ENCODE measurements at places on chromosomes 16 and 17.
A peak's percentile ranks its signal among the peaks of the same experiment; 100 is the strongest.

DNA sequence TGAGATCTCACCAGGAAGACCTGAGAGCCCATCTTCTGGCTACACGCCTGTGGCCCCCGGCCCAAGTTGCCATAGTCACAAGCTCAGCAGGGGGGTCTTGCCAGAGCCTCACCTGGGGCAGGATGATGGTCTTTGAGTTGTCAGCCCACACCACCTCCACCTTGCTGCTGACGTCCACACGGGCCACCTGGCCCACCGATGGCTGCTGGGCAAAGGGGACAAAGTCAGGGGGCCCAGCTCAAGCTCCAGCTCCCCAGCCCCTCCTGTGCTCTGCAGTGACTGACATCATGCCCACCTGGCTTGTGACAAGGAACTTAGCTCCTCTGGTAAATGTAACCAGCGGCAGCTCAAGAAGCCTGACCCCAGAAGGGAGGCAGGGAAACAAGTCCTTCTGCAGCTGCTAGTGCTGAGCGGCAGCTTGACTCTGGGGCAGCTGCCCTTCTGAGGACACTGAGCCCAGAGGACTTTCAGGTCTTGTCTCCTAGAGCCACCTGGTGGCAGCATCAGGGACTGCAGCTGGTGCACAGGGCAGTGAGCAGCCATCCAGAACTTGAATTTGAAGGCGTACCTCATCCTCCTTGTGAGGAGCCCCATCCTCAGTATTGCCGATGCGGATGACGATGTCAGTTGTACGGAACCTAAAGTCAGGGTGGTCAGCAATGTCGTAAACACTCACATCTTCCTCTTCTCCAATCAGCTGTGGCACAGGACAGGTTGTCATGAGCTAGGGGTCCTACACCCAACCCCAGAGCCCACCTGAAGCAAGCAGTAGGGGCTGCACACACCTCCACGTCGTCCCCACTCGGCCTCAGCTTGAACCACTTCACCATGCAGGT is 13.5 kb downstream of the SPHK1 start:
- peak; percentile 85 for DNase-seq

DNA sequence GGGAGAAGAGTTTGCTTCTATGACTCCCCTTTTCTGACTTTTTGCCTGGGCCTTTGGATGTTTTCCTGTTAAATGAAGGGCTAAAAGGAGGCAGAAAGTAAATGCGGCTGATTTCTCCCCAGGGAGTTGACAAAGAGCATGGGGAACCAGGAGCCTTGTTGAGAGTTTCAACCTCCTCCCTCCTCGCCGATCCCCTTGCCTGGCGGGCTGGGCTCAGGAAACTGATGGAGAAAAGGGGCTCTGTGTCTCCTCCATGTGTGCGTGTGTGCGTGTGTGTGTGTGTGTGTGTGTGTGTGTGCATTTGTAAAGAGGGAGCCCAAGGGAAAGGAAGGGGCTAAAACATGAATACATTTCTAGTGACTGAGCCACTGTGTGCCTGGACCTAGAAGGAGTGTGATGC is 94.5 kb downstream of the ZDHHC7 start:
- no peak for DNase-seq

- DNase-seq, result no peak
Measured at GRCh38 chr17:75639771-75640555, 6.7 kb downstream of the SMIM5 start.

DNA sequence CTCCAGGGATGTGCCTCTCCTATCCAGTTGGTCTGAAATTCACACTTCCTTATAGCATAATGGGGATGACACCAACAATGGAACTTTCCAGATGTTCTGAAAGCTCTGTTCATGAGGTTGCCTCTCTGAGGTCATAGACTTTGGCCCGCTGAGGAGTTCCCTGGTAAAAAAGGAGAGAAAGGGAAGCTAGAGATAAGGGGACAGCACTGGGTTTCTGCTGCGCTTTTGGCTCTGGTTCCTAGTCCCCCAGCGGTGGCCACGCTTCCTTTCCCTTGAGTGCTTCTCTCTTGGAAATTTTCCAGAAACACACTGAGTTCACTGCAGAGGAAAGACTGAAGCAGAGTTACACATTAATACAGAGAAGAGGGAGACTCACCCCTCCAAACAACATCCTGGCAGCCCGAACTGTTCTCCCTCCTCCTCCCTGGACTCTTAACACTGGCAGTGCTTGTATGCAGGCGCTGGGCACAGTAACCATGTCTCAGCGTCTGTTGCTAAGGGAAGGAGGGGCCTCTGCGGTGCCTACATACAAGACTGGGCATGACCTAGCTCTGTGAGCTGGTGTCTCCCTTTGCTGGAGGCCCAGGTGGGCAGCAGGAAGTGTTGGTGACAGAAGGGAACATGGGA is at the start of gene DNAH3:
Gene DNAH3, minus strand, starts transcription at position 472 of the 627 bp plus-strand sequence. CDS start 527 bp downstream, outside the sequence.
- no peak for DNase-seq

GRCh38 chr16:72428681-72429376 is 256.9 kb upstream of the PMFBP1 start:
- DNase-seq, result no peak

DNA sequence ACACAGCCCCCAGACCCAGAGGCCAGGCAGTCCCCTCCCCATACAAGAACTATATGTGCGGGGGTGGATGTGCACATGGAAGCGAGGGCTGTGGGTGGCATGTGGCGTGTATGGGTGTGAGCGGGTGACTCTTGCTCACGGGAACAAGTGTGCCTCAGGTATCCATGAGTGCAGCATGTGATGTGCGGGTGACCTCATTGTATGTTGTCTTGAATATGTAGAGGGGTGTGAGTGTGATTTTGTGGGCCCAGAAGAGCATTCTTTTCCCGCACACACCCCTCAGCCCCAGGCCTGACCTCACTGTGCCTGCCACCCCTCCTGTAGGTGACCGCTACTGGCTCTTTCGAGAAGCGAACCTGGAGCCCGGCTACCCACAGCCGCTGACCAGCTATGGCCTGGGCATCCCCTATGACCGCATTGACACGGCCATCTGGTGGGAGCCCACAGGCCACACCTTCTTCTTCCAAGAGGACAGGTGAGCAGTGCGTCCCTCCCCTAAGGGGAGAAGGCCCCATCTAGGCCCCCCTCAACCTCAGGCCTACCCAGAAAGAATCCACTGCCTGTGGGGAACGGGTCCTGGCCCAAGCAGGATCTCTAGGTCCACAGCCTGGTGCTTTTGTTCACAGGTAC is 17.4 kb downstream of the MMP15 start:
- no peak for DNase-seq

- no peak for DNase-seq
Measured at GRCh38 chr17:53330756-53331155, 492.0 kb upstream of the KIF2B start.

- DNase-seq, result no peak
Measured at GRCh38 chr17:8806253-8806925, 7.2 kb upstream of the MFSD6L start.

GRCh38 chr17:36731811-36732210 is 130.4 kb downstream of the MRM1 start:
- DNase-seq, result no peak

DNA sequence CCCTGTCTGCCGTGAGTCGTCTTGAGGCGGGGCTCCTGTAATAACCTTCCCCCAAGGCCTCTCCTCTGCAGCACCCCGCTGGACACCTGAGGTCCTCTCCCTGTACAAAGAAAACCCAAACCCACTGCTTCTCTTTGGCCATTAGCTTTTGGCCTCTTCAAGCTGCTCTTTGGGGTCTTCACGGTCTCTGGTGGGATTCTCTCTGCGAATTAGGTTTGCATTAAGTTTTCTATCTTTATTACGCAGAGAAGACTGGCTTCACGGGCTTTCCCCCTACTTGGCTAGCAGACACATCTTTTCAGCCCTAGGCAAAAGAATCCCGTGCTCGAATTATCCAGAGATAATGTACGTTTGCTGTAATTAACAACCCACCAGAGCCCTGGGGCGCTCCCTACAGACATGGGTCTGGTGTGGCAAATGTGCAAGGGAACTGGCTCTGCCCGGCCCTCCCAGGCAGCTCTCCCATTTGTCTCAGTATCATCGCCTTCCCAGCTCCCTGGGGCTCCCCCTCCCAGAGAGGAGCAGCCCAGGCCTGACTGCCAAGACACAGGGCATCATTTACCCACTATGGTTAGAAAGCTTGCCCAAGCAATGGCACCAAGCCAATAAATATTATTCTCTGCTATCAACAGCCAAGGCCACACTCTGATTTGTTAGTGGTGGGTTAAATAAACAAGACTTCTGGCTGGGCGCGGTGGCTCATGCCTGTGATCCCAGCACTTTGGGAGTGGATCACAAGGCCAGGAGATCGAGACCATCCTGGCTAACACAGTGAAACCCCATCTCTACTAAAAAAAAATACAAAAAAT is 24.7 kb upstream of the KLHDC4 start:
- DNase-seq, result peak; percentile 31

- no peak for DNase-seq
Measured at GRCh38 chr17:40377832-40378231, 13.3 kb upstream of the GJD3 start.

GRCh38 chr16:57446531-57447185 is 527 bp downstream of the CIAPIN1 start:
- peak; percentile 16 for DNase-seq

- no peak for DNase-seq
Measured at GRCh38 chr17:36814958-36815357, 122.3 kb upstream of the LHX1 start.

- DNase-seq, result no peak
Measured at GRCh38 chr16:87555647-87556046, 46.7 kb upstream of the JPH3 start.

DNA sequence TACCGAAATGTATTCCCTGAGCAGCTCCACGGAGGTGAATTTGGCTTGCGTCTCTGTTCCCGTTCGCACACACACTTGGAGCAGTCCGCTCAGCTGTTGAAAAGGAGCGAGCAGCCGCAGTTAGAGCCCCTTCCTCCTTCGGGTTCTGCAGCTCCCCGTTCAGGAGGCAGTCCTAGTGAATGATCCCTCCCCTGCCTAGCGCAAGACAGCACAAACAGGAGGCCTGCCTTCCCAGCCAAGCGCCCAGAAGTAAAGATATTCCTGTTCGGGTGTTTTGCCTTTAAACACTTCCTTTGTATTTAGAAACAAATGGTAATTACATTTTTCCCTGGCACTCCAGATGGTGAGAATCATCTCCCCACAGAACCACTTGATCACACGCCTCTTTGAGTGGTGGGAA is 64.7 kb downstream of the ABCC12 start:
- DNase-seq, result no peak

DNA sequence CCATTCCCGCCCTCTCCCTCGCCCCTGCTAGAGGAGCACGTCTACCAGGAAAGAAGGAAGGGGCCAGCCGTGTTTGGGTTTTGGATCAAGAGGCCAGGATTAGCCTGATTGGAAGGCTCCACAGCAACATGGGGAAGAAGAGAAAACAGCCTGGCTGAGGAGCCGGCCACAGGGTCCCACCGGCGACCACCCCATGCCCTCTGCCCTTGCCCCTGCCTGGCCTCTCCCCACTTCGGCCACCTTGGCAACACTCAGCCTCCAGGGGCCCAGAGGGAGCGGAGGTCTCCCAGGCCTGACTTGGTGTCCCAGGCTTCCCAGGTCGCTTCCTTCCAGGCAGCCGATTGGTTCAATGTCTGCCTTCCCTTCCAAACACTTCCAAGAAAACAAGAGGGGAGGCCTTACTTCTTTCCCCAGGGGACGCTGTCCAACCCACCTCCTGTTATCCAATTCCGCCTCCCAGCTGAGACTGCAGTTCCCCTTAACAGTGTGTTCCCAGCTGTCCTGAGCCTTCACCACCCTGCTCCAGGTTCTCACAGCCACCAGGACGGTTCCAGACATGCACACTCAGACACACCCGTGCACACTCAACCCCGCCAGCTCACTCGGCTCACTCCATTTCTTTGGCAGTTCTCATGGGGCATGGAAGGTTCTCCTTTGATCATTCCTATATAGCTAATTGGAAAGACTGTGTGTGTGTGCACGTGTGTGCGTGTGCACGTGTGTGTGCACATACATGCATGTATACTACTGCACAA is 65.4 kb downstream of the RBFOX3 start:
- DNase-seq, result no peak

DNA sequence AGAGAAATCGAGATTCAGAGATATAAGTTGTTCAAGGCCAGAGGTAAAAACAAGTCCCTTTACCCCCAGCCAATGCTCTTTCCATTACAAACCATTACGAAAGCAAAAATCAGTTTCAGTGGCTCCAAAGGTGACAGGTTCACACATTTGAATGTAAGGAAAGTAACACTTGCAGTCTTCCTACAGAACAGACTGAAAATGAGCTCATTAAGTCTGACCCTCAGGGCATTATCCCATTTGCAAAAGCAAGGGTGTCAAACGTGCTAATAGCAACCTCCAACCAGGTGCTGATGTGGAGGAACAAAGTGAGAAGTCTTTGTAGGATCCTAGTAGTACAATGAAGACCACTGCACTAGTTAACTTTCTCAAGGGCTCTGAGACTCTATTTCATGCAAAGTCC is 65.2 kb downstream of the XPO6 start:
- no peak for DNase-seq

GRCh38 chr16:15552507-15552906 is 90.4 kb downstream of the MARF1 start:
- no peak for DNase-seq

DNA sequence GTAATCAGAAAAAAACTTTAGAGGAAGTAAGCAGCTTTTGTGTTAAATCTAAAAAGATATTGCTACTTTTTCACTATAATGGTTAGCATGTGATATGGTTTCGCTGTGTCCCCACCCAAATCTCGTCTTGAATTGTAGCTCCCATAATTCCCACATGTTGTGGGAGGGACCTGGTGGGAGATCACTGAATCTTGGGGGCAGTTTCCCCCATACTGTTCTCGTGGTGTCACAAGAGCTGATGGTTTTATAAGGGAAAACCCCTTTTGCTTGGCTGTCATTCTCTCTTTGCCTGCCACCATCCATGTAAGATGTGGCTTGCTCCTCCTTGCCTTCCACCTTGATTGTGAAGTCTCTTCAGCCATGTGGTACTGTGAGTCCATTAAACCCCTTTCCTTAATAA is 117.1 kb downstream of the KCNJ2 start:
- DNase-seq, result no peak

- peak; percentile 25 for DNase-seq
Measured at GRCh38 chr17:63382826-63383225, 63.3 kb downstream of the CYB561 start.

DNA sequence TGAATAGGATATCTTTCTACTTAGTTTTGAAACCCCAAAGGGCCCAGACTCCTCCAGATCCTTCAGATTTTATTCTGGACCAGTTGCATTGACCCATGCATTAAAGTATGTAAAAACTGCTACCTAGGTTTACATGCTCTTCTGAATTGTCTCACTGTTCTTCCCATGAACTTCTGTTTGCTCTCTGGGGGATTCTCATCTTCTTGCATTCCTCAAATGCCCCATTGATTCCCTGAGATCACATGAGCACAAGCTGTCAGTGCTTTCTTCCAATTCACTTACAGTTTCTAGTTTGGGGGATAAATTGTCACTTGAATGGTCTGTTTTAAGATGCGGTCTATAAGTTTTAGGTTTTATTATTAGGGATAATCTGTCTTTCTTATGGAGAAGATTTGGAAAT is 188.9 kb upstream of the KIF2B start:
- no peak for DNase-seq
